ENCODE measurements at places on chromosomes 16 and 17.

- no peak for ATAC-seq
Observed at GRCh38 chr16:79076047-79076767, 524.3 kb downstream of the MAF start.

DNA sequence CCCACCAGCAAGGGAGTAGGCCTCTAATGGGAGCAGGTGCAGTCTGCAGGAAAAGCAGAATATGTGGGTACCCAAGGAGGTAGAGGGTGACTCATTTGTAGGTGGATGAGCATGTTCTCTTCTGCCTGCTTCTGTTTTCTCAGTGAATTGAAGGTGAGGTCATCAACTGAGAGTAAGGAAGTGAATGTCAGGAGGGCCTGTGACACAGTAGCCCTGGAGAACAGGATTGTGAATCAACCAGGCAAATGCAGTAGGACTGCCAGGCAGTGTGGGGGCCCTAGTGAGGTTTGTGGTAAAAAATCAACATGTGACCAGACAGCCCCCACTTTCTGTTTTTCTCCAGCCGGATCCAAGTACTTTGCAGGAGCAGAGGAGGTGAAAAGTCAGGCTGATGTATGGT lies 150.5 kb upstream of the SOX9 start:
- peak; percentile 35 for ATAC-seq

DNA sequence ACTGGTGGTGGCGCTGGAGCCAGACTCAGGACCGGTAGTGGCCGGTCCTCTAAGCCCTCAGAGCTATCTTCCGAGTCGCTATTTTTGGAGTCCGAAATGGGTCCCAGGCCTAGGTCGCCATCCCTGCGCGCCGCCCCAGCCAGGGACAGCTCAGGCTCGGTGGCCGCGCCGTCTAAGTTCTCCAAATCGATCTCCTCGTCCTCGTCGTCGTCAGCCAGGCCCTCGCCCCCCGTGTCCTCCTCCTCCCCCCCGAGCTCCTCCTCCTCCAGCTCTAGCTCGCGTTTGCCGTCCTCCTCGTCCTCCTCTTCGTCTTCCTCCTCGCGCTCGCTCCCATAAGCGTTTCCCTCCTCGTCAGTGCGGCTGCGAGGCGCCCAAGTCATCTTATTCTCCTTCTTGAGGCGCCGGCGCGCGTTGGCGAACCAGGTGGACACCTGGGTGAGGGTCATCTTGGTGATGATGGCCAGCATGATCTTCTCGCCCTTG lies 1.6 kb downstream of the IRX3 start:
- ATAC-seq: no peak

DNA sequence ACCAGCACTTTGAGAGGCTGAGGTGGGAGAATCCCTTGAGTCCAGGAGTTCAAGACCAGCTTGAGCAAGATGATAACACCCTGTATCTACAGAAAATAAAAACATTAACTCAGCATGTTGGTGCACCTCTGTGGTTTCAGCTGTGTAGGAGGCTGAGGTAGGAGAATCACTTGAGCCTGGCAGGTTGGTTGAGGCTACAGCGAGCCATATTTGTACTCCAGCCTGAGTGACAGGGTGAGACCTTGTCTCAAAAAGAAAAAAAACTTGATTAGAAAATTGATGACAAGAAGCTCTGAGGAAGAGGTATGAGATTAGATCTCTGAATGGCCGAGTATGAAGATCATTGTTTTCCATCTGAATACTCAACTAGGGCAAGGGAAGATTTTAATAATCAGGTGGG lies 31.0 kb downstream of the SCPEP1 start:
- no peak for ATAC-seq

DNA sequence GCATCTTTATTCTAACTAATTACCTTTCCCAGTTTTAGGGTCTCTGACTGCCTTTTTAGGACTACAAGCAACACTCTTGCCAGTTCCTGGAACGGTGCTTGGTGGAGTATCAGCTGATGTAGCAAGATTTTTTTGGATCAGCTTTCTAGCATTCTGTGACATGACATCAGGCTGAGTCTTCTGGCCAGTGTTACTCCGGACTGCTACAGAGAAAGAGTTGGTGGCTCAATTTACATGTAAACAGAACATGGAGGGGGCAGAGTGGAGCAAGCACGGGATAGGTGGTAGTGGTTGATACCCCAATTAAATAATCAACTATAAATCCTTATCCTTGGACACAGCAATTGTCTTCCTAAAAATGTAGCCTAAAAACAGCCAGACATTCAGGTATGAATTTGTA lies 10.6 kb upstream of the ARL6IP1 start:
- no peak for ATAC-seq

DNA sequence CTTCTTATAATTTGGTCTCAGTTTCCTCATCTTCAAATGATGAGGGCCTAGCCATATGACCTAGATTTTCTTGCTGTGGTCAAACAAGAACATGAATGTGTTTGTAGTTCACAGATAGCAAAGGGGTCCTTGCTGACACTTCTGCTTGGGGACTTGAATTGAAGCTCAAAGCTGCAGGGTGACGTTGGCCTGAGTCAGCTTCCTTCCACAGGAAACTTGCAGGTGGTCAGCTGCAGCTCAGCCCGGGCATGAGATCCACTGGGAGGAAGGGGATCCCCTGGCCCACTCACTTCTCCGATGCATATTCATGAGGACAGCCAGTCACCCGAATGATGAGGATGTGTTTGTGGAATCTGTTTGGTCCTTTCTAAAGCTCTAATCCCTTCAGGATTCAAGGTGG lies 42.6 kb upstream of the AXIN2 start:
- no peak for ATAC-seq

DNA sequence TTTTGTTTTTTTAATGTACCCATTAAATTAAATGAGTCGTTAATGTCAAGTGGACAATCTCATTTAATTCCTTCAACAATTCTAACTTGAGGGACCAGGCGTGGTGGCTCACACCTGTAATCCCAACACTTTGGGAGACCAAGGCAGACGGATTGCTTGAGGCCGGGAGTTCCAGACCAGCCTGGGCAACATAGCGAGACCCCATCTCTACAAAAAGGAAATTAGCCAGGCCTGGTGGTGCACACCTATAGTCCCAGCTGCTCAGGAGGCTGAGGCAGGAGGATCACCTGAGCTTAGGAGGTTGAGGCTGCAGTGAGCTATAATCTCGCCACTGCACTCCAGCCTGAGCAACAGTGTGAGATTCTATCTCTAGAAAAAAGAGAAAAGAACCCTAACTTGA lies 20.7 kb upstream of the GSG1L start:
- ATAC-seq: no peak

DNA sequence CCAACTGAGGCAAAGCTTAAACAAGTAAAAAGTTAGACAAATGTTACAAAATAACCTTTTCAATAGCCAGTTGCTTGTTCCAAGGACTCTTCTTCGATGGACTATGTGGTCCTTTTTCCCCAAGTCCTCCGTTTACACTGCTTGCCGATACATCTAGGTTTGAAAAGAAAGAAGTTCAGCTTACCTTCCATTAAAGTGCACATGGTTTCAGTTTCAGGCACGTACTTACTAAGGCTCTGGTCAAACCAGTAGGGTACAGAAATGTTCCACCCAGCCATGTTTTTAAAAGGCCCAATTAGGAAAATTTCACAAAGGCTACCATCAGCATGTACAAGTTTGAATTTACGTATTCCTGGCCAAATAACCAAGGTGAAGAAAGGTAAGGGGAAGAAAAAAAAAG lies 2.1 kb downstream of the SRSF2 start:
- ATAC-seq: no peak

DNA sequence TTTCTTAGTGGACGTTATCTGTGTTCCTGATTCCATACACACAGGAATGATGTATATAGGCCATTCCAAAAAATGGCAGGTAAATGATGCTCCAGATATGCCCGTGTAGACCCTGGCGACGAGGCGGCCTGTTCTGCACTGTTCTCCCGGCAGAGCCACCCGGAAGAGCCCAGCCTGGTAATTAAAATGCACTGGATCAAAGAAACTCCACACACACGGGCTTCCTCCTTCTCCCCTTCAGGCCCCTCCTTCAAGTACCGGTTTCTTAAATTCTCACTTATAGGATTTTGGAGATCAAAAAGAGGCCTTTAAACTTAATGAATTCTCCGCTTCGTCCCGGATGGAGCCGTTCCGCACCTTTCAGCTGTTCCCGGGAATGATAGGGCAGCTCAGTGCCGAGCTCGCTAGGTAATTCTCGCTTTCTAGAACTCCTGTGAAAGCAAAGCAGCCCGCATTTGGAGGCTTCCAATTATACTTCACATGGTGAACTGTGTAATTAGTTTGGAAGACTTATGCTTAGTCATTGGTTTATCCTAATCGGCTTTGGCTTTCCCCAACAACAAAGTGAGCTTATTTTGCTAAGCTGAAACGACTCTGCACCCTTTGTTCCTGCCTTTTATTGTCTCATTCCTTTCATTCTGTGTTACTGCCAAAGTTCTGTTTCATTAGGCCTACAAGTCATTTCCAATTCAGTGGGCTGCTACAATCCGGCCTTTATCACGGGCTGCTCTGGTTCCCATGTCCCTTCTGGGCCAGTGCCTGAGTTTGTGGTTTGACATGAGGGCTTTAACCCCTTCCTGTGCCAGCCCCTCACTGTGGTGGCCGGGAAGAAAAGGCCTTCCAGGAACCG lies 150.0 kb downstream of the MSI2 start:
- no peak for ATAC-seq

- peak; percentile 45 for ATAC-seq
Observed at GRCh38 chr17:77449908-77450741, 309.4 kb downstream of the SEC14L1 start.

GRCh38 chr16:8594149-8594666 lies 3.9 kb upstream of the TMEM114 start:
- no peak for ATAC-seq

DNA sequence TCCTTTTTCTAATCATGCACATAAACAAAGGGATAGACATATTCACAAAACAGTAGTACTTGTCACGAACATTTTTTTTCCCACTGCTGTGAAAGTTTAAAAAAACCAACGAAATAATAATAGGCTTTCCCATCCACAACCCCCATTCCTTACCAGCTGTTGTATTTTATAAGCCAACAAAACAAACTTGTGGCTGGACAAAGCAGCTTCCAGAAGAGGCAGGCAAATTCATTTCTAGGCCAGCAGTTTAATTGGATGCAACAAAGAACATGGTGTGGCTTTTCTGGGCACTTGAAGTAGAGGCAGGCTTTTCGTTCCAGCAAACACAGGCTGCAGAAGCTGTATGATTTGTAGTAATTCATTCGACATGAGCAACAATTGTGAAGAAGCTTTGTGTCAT lies 56.0 kb upstream of the FAM20A start:
- ATAC-seq: no peak

- ATAC-seq: no peak
Observed at GRCh38 chr16:10517868-10518267, 62.5 kb downstream of the EMP2 start.

DNA sequence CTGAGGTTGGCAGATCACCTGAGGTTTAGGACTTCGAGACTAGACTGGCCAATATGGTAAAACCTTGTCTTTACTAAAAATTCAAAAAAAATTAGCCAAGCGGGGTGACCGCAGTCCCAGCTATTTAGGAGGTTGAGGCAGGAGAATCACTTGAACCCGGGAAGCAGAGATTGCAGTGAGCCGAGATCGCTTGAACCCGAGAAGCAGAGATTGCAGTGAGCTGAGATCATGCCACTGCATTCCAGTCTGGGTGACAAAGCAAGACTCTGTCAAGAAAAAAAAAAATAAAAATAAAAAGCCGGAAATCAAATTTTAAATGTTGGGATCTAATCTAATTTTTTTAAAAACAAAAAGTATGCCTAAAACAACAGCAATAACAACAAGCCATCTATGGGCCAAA lies 56.3 kb downstream of the ABCC1 start:
- ATAC-seq: no peak

- peak; percentile 70 for ATAC-seq
Observed at GRCh38 chr17:74972107-74972972, at the start of gene HID1. Gene HID1, minus strand, starts transcription at chr17:74972759. Its CDS starts 103 bp downstream, at chr17:74972656.

DNA sequence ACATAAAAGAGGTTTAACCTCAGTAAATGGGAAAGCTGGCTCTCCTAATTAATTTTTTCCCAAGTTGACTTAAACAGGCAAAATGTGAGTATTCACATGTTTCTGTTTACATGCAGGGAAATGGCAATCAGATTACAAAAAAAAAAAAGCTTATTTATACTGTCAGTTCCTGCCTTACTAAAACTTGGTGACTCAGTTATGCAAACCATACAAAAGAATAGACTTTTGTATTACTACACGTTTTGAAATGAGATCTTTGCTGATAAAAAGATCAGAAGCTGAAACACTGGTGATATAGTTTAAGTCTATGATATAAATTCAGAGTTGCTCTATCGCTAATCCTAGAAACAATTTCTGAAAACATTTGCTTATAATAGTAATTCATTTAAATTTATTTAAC lies 9.4 kb upstream of the KCNJ2 start:
- no peak for ATAC-seq

- ATAC-seq: no peak
Observed at GRCh38 chr17:73478768-73479424, 165.3 kb downstream of the SDK2 start.

All from SK-N-SH treated with all-trans-retinoic acid at 6 μM for 48 hours (cell line).